ENCODE measurements at places on chromosomes 5 and 9.

- no peak for DNase-seq
These were observed 408.9 kb downstream of the PDE4D start for GRCh38 chr5:59484618-59485017.

GRCh38 chr9:98848450-98849149 lies 41.1 kb downstream of the GALNT12 start:
- peak; percentile 91 for DNase-seq

DNA sequence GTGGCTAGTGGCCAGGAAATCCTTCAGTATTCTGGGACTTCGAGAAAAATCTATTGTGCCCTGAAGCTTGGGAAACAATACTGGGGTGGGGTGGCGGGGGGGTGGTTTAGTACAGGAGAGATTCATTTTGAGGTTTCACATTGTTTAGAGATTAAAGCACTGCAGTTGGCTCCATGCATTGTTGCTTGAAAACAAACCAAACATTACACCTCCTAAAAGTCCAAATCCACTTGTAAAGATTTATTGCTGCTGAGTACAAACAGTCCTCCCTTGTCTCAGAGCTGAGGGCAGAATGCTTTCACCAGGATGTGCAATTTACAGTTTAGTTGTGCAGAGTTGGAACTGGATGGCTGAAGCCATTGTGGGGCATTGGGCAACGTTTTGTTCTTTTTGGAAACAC lies 49.4 kb downstream of the GGTA1 start:
- DNase-seq: no peak

- DNase-seq: peak; percentile 94
These were observed 16.7 kb downstream of the FGD3 start for GRCh38 chr9:92963831-92964606.

DNA sequence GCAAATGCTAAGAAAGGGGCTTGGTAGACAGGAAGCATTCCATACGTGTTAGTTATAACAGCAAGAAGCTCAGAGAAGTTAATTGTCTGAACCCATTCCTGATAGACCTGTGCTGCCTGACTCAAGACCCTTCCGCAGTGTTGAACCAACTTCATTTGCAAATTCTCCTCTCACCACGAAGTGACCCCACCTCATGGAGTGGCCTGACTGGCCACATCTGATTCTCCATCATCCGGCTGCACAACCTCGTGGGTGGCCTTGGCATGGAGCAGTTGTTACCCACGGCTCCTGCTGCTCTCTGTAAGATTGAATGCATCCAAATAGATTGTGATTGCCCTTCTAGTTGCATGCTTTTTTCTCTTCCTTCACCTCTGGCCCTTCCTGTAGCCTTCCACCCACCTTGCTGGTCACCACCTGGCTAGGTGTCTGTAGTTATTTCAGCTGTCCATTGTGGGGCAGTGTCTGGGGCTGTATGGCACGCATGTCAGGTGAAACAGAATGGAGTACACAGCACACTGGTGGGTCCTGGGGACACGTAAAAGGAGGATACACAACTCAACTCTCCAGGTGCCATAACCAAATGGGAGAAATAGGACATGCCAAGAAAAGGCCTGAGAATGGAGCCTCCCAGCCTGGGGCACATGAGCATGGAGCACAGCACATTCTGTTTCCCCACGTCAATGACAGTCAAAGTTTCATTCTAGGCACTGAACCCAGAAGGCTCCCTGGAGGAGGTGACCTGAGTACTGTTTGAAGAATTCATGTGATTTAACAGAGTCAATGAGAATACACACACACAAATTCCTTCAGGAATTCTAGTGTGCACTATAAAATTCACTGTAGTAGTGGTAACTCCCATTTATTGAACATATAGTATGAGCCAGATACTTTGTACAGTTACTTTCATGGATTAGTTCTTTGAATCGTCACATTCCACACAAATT lies 70.5 kb upstream of the PTCH1 start:
- DNase-seq: no peak

All from Karpas-422 (cell line).